ENCODE measurements at places on chromosomes 6 and 20.

DNA sequence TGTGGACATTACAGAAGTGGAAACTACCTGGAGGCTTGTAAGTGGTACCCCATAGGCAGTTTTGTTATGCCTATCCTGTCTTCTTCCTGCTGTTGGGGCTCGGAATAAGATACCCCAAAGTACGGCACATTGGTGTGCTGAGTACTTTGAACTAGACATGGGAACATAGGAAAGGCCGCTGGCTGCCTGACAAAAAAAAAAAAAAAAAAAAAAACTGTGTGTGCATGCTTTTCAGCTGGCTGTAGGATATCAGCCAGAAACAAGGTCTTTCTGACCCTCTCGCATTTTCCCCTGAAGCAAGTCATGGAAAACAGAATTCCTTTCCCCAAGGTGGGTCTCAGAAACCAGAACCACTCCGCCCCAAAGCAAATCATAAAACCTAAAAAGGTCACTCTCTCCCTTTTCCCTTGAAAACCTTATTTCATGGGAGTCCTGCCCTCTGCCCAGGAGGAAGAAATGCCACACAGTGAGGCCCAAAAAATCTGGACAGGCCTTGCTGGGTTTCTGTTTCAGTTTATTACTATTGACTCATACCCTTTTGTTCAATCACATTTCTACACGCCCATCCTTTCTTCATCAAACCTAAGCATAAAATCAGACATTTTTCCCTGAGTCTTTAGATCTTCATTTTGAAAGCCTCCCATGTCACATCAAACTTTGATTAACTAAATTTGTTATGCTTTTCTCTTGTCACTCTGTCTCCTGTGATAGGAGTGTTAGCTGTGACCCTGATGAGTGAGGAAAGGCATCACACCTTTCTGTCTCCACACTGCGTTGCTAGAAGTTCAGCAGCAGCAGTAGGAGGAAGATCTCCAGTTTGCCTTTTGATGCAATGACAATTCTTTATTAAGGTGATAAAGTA, 17.2 kb downstream of the SLC2A12 start:
- DNase-seq, result no peak

GRCh38 chr6:167560673-167561569, 236.0 kb downstream of the TTLL2 start:
- no peak for DNase-seq

- no peak for DNase-seq
Observed at GRCh38 chr6:12007473-12007872, 4.6 kb upstream of the HIVEP1 start.

DNA sequence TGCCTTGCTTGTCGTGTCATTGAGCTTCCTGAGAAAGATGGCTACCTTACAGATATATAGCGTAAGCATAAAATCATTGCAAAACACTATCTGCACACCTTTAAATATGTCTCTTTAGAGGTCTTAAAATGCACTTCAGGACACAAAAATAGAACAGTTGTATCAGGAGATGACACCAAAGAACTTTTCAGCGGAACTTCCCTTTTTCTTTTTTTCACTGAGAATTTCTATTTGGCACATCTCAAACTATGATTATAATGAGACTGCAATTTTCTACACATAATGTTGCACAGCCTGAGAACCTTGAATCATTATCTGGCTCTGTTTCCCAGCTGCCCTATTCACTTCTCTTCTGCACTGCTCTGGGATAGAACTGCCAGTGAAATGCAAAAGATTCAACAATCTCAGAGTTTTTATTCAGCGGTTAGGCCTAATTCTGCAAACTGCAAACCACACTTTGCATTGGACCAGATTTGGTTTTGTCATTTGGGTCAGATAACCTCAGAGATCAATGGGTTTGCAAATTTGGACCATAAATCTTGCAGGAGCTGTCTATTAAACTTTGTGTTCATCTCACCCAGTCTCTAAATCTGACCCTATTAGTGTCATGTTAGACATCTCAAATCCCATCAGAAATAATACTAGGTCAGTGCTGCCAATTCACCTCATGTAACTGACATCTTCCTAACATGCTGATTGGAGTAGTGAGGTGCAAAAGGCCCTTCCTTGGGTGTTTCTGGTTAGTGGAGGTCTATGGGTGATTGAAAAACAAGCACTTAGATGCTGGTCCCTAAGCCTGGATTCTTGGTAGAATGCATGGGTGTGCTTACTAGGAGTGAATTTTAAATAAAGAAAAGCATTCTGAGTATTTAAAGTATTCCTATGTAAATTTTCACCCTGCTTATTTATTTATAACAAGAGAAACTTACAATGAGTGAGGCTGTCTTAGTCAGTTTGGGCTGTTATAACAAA, 382.7 kb downstream of the UTRN start:
- no peak for DNase-seq

GRCh38 chr6:5507131-5507681, 245.9 kb downstream of the FARS2 start:
- no peak for DNase-seq

DNA sequence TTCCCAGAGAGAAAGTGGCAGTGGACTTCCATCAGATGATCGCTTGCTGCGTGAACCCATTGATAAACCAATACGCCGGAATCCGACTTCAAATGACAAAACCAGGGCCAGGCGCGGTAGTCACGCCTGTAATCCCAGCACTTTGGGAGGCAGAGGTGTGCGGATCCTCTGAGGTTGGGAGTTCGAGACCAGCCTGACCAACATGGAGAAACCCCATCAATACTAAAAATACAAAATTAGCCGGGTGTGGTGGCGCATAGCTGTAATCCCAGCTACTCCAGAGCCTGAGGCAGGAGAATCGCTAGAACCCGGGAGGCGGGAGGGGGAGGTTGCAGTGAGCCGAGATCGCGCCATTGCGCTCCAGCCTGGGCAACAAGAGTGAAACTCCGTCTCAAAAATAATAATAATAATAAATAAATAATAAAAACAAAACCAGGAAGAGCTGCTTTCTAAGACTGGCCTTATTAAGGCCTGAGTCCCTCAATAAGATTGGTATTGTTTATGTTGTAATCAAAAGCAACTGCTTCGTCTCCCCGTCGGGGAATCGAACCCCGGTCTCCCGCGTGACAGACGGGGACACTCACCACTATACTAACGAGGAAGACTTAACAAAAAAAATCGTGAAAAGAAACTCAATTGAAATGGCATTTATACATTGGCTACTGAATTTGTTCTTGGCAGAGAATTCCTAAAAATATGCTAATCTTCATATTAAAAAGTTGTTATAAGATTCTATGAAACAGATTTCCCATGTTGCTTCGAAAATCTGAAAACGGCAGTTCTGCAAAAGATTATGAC, 110.2 kb upstream of the ZNF184 start:
- DNase-seq, result no peak

Data from HFF-Myc (cell line).